ENCODE measurements at places on chromosomes 5 and 9.

DNA sequence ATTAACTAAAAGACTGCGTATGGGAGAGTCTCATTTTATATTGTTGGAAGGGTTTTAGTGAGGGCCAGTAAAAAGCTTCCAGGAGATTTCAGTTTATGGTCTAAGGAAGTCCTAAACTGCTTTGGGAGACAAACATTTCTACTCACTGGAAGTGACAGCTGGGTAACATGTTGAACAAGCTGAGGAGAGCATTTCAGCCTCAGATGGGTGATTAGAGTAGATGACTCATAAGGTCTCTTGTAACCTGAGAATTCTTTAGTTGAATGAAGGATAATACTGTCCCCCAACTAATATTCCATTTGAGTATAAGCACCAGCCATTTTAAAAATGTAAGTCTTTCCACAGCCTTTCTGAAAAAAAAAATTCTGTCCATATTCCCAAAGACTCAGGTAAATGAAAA is 218.0 kb upstream of the C9orf72 start:
- no peak for DNase-seq

GRCh38 chr5:103621548-103621930 is 59.0 kb upstream of the NUDT12 start:
- DNase-seq: no peak

DNA sequence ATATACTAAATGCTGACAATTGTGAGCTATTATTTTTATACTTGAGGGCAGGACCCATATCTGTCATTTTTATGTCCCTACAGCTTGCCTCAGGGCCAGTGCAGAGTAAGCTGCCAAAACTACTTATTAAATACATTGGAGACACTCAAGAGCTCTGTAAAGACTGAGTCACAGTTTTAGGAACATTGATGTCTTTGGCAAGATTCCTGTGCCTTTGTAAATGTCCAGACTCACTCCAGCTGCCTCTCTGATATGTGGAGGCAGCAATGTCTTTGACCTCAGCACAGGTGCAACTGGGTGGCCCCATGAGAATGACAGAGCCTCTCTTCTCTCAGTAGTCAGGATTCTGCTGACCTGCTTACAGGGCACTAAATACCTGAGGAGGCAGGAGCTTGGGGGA is 363.2 kb downstream of the OSTF1 start:
- DNase-seq: no peak

GRCh38 chr9:110155751-110156150 is 52.2 kb downstream of the C9orf152 start:
- no peak for DNase-seq

GRCh38 chr5:159034083-159034824 is 65.5 kb downstream of the EBF1 start:
- DNase-seq: no peak

DNA sequence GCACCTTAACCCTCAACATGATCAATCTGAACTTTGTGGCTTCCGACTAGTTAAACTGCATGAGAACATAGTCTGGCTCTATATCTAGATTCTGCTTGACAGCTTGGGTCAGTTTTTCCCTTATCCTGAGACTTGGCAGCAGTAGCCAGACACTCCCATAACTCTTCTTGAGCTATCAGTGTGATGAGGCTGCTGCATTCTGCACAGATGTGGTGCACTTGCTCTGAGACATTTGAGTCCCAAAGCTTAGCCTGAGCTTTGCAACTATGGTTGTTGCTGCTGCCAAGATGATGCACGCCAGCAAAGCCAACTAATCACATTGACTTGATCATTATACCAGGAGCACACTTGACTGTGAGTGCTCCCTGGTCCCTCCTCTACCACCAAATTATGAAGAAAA is 36.2 kb downstream of the MOCS2 start:
- no peak for DNase-seq

- no peak for DNase-seq
These were observed 53.3 kb upstream of the IL17B start for GRCh38 chr5:149432376-149432775.

DNA sequence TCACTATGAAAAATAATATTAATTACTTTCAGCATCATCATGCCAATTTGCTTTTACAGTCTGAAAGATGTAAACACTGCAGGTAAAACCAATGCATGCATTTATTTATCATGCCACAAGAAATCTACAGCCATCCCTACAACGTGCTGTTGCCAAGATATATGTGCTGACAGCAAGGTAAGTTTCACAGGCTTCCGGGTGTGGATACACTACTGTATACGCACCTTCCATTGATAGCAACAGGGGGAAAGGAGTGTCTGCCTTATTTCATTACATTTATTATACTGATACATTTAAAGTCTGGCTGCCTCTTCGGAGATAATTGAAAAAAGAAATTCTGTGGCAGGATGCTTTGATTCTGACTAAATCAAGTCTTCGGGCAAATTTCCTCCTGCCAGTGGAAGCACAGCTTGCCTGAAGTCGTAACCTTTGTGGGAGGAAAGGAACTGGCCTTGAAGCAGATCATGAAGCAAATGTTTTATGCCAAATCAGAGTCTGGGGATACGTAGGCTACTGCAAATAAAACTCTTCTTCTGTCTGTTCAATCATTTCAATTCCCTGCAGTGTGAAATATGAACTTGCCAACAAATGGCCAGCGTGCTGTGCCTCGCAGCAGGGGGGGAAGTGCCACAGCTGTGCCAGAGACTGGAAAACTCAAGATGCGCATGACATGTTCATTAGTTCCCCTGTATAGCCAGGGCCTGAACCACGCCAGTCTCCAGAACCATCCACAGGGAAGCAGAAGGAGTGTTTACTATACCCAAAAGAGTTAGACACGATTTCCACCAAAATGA is 268.1 kb downstream of the EFNA5 start:
- no peak for DNase-seq

GRCh38 chr5:137695651-137696428 is 40.0 kb downstream of the KLHL3 start:
- peak; percentile 42 for DNase-seq

GRCh38 chr9:113137196-113138168 is 13.3 kb upstream of the SLC31A2 start:
- DNase-seq: no peak

DNA sequence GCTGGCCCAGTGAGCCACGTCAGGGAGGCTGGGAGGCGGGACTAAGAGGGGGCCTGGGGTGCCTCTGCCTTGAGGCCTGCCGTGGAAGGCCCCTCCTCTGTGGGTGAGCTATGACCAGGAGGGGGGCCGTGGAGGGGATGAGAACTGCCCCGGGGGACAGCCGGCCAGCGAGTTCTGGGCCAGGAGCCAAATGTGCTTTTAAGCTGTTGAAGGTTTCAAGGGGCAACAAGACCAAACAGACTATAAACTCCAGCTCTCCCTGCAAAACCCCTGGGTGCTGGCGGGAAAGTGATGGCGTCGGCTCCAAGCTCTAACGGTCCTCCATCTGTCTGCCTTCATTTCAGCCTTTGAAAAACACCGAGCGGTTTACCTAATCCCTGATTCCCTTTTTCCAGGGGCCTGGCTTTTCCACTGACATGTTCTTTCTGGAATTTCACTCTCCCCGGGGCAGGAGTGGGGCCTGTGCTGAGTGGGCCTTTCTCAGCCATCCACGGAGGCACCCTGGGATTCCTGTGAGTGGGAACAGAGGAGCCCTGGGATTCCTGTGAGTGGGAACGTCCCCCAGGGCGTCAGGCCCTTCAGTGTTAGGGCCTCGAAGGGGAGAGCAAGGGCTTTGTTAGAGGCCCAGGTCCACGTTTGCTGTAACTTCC is 65.6 kb downstream of the COL5A1 start:
- no peak for DNase-seq

- no peak for DNase-seq
These were observed 476.6 kb upstream of the EDIL3 start for GRCh38 chr5:84861306-84861705.

DNA sequence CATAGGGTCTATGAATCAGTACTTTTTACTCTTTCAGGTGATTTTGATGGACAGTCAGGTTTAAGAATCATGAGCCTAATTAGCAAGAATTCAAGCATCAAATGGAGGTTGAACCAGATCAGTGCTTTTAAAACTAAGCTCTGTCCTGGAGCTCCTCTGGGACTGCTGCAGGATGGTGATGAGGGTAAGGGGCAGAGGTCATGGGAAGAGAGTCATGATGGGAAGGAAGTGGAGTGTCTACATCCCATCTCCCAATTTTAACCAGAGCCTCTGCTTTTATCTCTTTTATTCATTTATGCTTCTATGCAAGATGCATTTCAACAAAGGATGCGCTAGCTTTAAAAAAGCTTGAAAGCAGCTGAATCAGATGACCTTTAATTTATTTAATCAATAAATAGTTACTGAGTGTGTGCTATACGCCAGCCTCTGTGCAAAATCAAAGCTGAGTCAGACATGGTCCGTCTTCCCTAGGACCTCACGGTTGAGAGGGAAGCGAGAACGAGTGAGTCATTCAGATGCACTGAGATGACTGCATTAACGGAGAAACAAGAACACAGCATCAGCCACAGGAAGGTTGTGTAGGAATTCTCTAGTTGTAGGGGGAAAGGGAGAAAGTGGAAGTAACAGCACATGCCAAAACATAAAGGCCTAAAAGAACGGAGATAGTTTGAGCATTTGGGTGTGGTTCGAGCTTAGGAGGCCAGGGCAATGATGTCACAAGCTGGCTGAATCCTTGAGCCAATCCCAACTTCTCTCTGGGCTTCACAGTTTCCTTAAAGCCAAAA is 441.6 kb upstream of the BRINP1 start:
- no peak for DNase-seq

DNA sequence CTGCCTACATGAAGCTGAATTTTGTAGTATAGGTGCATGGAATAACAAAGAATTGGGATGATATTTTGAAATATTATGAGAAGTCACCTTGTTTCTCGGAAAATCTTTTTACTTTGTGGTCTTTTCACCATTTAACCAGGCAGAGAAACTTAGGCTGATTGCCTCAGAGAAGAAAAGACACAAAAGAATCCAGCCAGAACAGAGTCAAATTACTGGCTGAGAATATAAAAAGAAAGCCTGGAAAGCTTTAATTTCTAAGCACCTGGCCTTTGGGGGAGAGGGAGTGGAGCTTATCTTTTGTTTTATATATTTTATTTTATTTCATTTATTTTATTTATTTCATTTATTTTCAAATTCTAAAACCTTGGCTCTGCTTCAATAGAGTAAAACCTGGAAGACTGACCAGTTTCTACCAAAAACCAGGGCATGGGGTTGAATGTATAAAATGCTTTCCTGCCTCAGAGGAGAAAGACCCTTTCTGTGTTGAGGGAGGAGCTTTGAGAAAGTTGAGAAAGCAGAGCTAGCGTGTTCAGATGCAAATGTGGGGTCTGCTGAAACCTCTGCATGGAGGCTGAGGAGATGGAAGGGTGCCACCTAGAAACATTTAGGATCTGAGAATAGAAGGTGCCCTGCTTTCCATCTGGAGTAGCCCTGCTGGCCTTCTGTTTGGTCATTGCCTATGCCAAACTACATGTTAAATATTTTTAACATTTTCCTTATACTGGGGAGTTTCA is 81.6 kb downstream of the NREP start:
- no peak for DNase-seq
